Brain pericyte (primary cell): ENCODE measurements at places on chromosomes 1 and 21.

GRCh38 chr1:51667561-51667960 lies 50.7 kb downstream of the OSBPL9 start:
- no peak for DNase-seq

DNA sequence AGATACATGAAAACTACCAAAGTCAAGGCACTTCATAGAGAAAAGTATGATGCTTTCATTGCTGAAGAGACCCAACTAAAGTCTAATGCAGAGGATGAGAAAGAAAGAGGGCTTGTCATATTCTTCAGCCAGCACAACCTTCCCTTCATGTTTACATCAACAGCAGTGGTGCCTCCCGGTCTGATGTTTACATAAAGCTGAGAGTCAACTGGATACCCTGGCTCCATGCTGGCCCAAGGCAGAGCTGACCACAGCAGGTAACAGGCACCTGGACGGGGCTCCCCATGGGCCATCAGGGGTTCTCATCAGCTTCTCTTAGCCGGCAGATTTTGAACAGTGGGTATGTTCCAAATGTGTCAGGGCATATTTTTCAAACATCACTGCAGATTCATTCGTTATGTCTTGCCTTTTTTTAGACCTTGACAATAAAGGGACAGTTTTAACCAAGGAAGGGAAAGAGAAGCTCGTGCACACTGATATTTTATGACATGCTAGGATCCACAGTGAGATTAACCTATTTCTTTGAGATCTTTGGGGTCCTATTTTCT lies 117.1 kb downstream of the NRIP1 start:
- DNase-seq, result no peak

DNA sequence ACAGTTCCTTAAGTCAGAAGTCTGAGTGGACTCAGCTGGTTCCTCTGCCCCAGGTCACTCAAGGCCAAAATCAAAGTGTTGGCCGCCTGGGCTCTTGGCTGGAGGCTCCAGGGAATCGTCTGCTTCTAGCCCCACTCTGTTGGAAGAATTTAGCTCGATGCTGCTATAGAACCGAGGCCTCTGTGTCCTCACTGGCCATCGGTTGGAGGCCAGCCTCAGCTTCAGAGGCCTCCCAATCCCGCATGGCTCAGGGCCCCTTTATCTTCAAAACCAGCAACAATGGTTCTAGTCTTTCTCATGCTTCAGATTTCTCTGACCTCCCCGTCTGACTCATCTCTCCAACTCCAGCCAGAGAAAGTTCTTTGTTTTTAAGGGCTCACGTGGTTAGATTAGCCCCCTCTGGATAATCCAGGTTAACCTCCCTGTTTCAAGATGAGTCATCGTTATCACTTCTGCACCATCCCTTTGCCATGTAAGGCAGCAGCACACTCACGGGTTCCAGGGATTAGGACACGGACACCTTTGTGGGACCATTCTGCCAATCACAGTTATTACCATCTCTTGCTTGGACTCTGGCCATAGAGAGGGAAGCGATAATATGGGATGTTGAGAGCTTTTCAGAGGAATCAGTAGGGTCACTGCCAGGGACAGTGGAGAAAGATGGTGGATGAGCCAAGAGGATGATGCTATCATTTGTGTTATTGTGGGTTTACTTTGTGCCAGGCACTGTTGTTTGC lies 13.6 kb downstream of the FHAD1 start:
- no peak for DNase-seq

GRCh38 chr1:212301580-212301979 lies 16.4 kb downstream of the PPP2R5A start:
- no peak for DNase-seq

- peak; percentile 53 for DNase-seq
These were observed 371 bp downstream of the SZRD1 start for GRCh38 chr1:16367258-16367967.

- DNase-seq, result no peak
These were observed 33.0 kb upstream of the TTC22 start for GRCh38 chr1:54834007-54834541.

GRCh38 chr1:72827278-72827677 lies 544.9 kb upstream of the NEGR1 start:
- DNase-seq, result no peak

GRCh38 chr1:47993416-47993740 lies 3.8 kb downstream of the TRABD2B start:
- DNase-seq, result no peak

GRCh38 chr1:33388805-33389771 lies 41.8 kb downstream of the PHC2 start:
- DNase-seq, result no peak

GRCh38 chr1:32902535-32902920 lies 1.3 kb upstream of the TMEM54 start:
- no peak for DNase-seq

GRCh38 chr21:17732306-17732705 lies 86.8 kb downstream of the C21orf91 start:
- DNase-seq, result peak; percentile 24

GRCh38 chr1:173415490-173415889 lies 61.6 kb upstream of the PRDX6 start:
- DNase-seq, result no peak

DNA sequence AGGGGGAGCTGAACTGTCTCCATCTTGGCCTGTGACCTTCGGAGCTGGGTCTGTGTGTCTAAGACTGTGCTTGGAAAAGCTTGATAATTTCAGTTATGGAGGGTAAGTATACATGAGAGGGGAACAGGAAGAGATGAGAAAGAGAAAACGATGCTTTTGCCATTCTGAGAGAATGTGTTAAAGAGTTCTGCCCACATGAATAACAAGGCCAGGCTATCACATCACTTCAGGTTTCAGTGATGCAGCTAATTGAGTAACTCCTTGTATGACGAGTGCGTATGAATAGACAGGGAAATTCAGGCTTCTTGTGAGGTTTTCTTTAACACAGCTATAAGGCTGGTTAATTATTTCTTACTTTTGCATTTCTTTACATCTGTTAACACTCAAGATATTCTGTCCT lies 81.0 kb downstream of the PLPPR5 start:
- DNase-seq, result no peak

- no peak for DNase-seq
These were observed 35.7 kb upstream of the USP1 start for GRCh38 chr1:62401034-62401760.

- no peak for DNase-seq
These were observed at the start of gene SMCP for GRCh38 chr1:152878042-152878441. SMCP (plus strand) TSS chr1:152878322; CDS start chr1:152884423, 6,101 bp downstream.

- DNase-seq, result no peak
These were observed 77.6 kb upstream of the CHRM3 start for GRCh38 chr1:239308701-239309333.

DNA sequence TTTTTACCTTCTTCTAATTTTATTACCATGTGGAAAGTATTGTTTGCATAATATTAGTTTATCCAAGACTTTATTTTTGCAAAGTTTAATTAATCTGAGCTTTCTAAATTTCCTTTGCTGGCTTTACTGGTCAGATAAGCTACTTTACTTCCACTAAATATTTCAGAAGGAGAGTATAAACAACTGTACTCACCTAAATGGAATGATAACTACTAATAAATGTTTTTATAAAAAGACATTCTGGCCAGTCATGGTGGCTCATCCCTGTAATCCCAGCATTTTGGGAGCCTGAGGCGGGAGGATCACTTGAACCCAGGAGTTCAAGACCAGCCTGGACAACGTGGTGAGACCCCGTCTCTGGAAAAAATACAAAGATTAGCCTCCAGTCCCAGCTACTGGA lies 36.0 kb downstream of the ATP8B2 start:
- DNase-seq, result no peak

GRCh38 chr1:203536980-203537455 lies 43.1 kb downstream of the OPTC start:
- no peak for DNase-seq

DNA sequence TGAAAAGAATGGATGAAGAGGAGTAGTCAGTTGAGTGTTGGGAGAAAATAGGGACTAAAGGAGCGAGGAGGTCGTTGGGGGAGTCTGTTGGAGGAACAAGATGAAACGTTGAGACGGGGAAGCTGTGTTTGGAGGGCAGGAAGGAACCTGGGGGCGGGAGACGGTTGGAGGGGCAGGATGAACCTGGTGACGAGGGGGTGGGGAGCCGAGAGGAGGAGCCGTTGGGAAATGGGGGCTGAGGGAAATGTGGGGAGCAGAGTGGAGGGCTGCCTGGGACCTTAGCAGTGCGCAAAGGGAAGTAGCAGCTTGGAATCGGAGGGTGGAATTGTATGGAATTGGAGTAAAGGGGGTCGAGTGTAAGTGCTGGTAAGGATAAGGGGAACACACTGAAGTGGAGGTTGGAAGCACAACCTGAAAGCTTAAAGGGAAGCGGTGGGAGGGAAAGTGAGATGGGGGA lies 630 bp downstream of the MTF2 start:
- no peak for DNase-seq

DNA sequence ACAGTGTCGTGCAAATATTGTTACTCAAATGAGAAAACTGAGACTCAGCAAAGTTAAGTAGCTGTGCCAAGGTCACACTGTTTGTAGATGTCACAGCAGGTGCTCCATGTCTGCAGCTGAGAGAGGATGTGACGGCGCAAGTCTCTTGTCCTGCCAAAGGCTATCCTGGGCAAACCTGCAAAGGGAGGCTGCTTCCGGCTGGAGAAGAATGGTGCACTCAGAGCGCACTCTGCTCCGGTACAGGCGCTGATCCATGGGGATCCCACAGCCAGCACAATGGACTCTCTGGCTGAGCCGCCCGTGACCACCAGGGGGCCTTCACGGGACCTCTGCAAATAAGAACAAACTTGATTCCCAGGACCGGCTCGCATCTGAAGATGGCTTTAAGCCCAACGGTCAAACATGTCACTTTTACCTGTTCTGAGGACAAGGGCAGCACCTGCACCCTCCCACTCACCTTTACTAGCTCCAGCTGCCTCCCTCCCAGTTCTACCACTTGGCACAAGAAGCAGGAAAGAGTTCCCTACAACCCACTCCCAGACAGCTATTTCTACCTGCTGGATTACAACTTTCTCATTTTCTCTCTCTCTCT lies 21.9 kb downstream of the RD3 start:
- no peak for DNase-seq

GRCh38 chr1:77044133-77044849 lies 174.9 kb downstream of the PIGK start:
- DNase-seq, result no peak

- DNase-seq, result no peak
These were observed 697.9 kb downstream of the USP25 start for GRCh38 chr21:16427587-16428087.

GRCh38 chr1:25110036-25110435 lies 122.3 kb downstream of the SYF2 start:
- DNase-seq, result no peak

- DNase-seq, result no peak
These were observed 30.3 kb downstream of the UBR4 start for GRCh38 chr1:19179597-19180264.

GRCh38 chr1:15258833-15259621 lies 12.0 kb downstream of the FHAD1 start:
- no peak for DNase-seq

DNA sequence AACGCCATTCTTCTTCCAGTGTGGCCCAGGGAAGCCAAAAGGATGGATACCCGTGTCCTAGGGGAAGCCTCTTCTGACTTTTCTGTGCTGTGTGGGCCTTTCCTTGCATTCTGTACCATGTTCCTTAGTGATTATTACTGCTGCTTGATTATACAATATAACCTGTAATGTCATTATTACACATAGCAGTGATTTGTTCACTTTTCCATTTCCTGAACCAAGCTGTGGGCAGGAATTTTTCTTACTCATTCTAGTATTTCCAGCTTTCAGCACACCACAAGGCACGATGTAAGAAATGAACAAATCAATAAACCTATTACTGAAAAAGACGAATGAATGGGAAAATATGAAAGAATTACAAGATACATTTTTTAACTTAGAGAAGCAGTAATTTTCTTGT lies 8.4 kb upstream of the USP33 start:
- DNase-seq, result no peak

DNA sequence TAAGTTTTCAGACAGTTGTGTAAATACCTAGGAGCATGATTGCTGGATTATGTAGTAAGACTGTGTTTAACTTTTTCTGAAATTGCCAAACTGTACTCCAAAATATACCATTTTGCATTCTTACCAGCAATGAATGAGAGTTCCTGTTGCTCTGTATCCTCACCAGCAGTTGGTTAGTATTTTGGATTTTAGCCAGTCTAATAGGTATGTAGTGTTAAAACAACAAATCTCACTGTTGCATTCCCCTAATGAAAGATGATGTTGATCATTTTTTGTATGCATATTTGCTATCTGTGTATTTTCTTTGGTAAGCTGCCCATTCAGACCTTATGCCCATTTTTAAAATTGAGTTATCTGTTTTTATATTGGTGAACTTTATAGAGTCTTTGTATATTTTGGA lies 89.9 kb downstream of the RASAL2 start:
- no peak for DNase-seq
